Posterior vena cava (tissue), 2 donors: ENCODE measurements at places on chromosomes 2 and 18. TPM values are rescaled to one million over a fixed set of nuclear protein-coding genes. Genes with fewer than 3 reads are reported as not detected.

- DNase-seq = no peak
Observed at GRCh38 chr18:37529863-37530262, 35.7 kb downstream of the CELF4 start.

- no peak for DNase-seq
Observed at GRCh38 chr2:209425471-209426071, 1.7 kb downstream of the MAP2 start.

DNA sequence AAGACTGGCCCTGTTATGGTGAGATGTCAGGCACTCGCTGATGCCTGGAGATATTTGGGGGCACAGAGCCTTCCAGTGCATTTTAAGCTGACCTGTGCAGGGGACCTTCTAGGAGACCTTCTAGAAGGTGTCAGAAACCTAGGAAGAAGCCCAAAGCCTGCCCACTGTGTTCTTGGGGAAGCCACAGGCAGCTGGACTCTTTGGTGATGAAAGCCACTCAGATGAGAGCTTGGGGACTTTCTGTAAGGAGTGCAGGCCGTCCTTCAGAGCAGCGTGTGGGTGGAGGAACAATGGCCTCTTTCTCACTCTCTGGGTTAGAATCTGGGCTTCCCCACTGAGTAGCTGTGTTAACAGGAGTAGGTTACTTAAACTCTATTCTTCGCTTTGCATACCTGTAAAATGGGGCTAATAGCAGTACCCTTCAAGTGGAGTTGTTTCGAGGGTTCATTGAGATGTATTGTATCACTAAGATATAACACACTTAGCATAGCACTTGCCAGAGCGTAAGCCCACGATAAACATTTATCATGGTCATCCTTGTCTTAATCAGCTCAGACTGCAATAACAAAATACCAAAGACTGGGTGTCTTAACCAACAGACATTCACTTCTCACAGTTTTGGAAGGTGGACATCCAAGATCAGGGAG is 322.3 kb upstream of the EPAS1 start:
- DNase-seq = no peak

Gene CELF4
- not detected for total RNA-seq

- DNase-seq = peak; percentile 97
Observed at GRCh38 chr2:46814160-46814961, 101.2 kb downstream of the MCFD2 start.

- DNase-seq = no peak
Observed at GRCh38 chr18:4017480-4017879, 437.6 kb downstream of the DLGAP1 start.

Gene PRSS56
- total RNA-seq = not detected

DNA sequence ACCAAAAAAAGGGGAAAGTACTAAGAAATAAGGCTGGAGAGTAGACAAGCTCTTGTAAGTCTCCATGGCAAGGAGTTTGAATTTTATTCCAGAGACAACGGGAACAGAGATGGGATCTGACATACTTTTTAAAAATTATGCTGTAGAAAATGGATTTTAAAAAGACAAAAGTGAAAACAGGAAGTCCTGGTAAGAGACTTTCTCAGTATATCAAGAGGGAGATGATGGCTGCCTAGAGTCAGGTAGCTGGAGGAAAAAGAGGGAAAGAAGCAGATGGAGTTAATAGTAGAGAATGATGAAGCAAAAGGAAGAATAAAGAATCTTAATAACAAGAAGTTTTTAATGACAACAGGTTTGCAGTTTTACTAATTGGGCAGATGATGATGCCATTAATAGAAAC is 168.1 kb downstream of the SRBD1 start:
- no peak for DNase-seq

GRCh38 chr2:180258041-180258537 is 251.0 kb upstream of the CWC22 start:
- DNase-seq = no peak

DNA sequence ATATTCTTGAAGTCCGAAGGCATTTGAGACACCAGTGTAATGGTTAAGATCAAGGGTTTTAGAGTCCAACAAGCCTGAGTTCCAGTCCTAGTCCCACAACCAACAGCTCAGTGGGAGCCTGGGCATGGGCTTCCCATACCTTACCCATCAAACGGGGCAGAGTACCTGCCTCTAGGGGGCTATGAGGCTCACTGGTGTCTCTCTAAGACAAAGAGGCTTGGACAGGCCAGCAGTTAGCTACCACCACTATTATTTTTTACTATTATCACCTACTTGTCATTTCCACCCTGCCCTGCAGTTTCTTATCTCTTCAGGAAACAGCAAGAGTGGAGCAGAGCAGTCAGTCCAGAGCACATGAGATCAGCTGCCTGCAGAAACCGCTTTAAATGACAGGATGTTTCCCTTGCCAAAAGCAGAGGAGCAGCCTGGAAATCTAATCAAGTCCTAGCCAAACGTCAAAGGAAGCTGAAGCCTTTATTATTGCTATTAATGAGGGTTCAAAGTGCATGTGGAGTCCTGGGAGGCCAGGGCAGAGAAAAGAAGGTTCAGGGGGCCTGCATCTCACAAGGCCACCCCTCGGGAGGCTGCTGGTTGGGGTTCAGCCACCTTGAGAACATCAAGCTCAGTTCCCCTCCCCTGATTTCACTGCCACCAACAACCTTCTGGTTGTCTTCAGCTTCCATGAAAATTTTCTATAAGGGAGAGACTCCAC is 66.6 kb downstream of the STPG4 start:
- no peak for DNase-seq

GRCh38 chr18:79877163-79878091 is 74.0 kb downstream of the SLC66A2 start:
- no peak for DNase-seq

- DNase-seq = no peak
Observed at GRCh38 chr18:70489571-70489970, 200.7 kb downstream of the SOCS6 start.

DNA sequence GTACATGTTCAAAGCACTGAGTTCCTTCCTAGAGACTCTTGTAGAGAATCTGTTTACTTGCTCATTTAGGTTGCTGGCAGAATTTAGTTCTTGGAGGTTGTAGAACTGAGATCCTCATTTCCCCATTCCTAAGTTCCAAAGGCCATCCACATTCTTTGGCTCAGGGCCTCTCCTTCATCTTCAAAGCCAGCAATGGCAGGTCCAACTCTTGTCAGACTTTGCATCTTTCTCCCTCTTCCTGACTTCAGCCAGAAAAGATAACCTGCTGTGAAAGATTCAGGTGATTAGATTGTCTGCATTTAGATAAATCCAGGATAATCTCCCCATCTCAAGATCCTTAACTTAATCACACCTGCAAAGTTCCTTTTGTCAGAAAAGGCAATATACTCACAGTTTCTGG is 51.1 kb downstream of the SOCS6 start:
- no peak for DNase-seq

Gene NDUFS1
- 72.7 TPM for total RNA-seq

- no peak for DNase-seq
Observed at GRCh38 chr18:10402871-10403559, 51.4 kb upstream of the APCDD1 start.

Gene TBC1D8
- 13.5 TPM for total RNA-seq

GRCh38 chr2:26772064-26773001 is 8.2 kb downstream of the SLC35F6 start:
- DNase-seq = peak; percentile 97

GRCh38 chr2:128058114-128058513 is 30.3 kb upstream of the SAP130 start:
- no peak for DNase-seq

- no peak for DNase-seq
Observed at GRCh38 chr2:57296795-57297517, 749.6 kb upstream of the VRK2 start.

GRCh38 chr2:135674453-135674852 is 67.2 kb upstream of the UBXN4 start:
- DNase-seq = no peak

DNA sequence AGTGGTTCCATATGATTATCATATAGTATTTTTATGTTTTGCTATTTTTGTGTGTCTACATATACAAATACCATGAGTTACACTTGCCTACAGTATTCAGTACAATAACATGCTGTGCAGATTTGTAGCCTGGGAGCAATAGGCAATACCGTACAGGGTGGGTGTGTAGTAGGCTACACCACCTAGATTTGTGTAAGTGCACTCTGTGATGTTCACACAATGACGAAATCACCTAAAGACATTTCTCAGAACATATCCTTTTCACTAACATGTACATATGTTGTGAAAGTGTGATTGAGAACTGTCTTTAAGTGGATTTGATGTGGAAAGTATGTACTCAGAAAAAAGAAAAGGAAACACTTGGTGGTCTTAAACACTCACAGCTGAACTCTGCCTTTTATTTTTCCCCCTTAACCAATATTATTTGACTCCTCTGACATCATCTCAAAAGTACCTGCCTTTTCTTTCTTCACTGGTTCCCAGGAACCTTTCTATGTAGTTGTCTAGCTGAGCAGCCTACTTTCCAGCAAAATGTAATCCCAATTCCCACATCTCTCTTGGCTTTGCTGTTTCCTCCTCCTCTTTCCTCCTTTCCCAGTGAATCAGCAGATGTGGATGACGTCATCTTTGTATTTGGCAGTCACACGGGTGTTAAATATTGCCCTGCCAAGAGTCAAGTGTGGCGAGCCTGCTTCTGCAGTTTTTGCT is 47.7 kb downstream of the OSBPL6 start:
- no peak for DNase-seq

DNA sequence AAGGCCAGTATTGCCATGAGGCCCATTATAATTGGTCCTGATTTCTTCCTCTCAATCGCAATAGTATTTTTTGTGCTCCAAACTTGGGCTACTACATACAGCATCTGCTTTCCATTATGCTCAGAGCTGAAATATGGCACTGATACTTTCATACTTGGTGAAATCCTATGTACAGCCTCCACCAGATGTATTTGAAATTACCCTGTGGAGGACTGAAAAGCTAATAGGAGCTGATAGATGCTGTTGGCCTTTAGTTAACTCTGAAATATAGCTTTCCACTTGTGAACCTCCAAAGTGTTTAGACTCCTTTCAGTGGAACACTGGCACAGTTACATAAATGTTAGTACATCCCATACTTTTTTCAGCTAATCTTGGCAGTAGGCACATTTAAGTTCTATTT is 205.7 kb downstream of the NEDD4L start:
- no peak for DNase-seq

Gene GPAT2
- 6.0 TPM for total RNA-seq

DNA sequence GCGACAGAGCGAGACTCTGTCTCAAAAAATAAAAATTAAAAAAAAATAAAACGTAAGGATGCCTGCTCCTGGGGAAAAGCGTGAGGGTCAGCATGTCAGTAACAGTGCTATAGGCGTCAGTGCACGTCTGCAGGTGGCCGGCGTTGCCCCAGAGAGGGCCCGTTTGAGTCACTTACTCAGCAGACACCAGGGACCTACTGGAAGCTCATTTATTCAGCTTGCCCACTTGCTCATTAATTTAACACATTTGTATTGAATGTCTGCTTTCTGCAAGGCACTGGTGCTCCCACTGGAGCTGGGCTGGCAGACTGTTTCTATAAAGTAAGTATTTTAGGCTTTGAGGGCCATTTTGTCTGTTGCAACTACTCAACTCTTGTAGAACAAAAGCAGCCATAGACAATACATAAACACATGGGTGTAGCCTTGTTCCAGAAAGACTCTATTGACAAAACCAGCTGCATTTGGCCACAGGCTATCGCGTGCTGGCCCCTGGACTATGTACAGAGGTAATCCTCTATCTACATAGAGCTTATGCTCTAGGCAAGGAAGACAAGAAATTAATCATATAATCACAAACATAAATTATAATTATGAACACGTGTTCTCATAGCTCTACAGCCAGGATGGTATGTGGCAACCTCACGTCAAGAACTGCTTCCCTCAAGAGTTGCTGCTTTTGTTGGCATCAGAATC is 73.2 kb downstream of the KLHL29 start:
- no peak for DNase-seq

Gene GGCX
- 26.3 TPM for total RNA-seq

DNA sequence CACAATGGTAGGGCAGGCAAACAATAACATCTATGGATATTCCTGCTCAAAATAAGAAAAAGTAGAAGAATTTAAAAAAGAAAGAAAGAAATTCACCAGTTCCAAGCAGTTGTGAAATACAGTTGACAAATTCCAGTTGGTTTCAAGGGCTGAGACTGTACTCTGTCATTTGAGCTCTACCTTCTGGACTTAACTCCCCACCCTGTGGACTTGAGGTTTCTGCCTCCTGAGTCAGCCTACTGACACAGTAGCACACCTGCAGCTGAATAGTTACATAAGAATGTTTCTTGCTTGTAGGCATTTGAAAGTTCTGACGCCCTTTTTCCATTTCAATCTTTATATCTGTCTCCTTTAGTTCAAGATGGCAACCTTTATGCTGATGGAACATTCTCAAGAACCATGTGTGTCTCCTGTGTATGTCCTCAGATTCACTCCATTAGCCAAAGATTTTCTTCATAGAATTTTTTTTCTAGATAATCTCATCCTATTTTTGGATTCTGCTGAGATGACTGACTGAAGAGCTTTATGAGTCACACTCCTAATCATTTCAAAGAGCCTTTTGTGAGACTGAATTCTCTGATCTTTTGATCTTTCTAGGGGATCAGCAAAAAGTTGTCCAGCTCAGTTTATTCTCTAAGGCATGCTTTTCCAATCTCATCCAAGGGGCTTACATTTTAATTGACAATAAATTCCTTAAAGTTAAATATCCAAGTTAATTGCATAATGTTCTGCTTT is 19.1 kb downstream of the NETO1 start:
- no peak for DNase-seq

- DNase-seq = peak; percentile 90
Observed at GRCh38 chr2:16653083-16653375, 12.6 kb downstream of the CYRIA start.

- no peak for DNase-seq
Observed at GRCh38 chr2:117785740-117786139, 28.8 kb upstream of the DDX18 start.

Gene TEX44
- not detected for total RNA-seq
